ENCODE measurements at places on chromosomes 6 and 20.

DNA sequence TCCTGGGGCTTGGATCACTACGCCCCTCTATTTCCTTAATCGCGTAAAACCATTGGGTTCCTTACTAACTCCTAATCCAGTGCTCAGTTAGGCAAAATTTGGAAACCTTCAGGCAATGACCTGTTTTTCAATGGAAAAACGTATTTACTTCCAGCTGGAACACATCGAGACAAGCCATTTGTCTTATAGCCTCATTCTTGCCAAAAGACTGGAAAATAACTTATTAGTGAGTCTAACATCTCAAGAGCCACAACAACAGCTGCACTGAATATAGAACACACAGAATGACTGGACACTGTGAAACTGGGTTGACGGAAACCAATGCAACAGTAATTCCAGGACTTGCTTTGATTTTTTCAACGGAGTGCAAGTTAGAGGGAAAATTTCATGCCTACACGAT is 125.2 kb upstream of the MAP3K7 start:
- no peak for DNase-seq

DNA sequence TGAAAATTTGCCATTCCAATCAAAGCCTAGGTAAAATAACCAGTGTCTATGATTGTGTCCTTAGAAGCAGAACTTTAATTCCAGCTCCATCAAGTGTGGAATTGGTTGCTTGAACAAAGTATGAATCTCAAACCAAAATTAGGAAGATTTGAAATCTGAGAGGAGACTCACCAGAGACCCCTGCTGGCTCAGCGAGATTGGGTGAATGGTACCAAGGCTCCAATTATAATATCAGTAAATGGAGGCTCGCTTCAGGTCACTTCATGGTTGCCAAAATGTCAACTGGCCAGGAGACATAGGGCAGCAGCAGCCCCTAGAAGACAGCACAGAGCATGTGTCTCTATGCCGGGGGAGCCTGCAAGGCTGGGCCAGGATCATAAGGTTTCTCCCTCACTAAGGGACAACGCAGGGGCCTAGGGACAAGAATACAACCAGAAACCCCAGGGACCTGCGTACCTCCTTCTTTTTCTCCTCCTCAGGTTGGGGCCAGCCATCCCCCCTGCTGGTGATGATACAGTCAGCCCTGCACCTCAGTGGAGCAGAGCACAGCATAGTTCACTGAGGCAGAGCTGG is 14.0 kb downstream of the RBL1 start:
- no peak for DNase-seq

GRCh38 chr6:21771626-21772320 is 178.2 kb downstream of the SOX4 start:
- DNase-seq: no peak

GRCh38 chr6:25788305-25788922 is 33.9 kb downstream of the SLC17A4 start:
- peak; percentile 59 for DNase-seq

GRCh38 chr20:38874460-38875174 is 51.6 kb upstream of the FAM83D start:
- DNase-seq: no peak

Data from AG08395 (cell line).